M059J (cell line): ENCODE measurements at places on chromosomes 1 and 21.
A peak's percentile ranks its signal among the peaks of the same experiment; 100 is the strongest.

GRCh38 chr1:159980786-159981185 is 26.7 kb upstream of the SLAMF9 start:
- no peak for DNase-seq

GRCh38 chr1:65813956-65814355 is 21.3 kb downstream of the PDE4B start:
- peak; percentile 80 for DNase-seq

DNA sequence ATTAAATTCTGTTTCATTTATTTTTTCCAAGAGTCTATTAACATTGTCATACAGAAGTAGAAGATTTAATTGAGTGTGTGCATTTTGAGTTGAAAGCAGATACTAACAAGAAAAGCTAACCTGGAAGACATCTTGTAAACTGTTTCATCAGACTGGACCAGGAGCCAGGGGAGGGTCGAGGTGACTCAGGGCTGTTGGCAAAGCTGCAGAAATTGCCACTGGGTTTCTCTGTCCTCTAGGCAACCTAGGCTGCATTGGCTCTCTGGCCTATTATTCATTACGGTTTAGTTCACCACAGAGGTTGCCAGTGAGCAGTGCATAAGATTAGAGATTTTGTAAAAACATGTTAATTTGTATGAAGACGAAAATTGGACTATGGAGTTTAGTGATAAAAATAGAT is 27.5 kb downstream of the ERG start:
- peak; percentile 86 for DNase-seq

DNA sequence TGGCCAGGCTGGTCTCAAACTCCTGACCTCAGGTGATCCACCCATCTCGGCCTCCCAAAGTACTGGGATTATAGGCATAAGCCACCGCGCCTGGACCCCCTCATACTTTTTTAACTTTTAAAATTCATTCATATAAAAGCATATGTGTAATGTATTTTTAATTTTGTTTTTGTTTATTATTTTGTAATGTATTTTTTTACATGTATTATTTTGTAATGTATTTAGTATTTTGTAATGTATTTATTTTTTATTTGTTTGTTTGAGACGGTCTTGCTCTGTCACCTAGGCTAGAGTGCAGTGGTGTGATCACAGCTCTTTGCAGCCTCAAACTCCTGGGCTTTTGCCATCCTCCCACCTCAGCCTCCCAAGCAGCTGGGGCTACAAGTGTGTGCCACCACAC is 12.0 kb upstream of the BRWD1 start:
- no peak for DNase-seq
